ENCODE measurements at places on chromosomes 11 and 22. TPM values are rescaled to one million over a fixed set of nuclear protein-coding genes. Genes with fewer than 3 reads are reported as not detected.

- no peak for DNase-seq
Measured at GRCh38 chr22:17916226-17916889, 108.0 kb downstream of the MICAL3 start.

DNA sequence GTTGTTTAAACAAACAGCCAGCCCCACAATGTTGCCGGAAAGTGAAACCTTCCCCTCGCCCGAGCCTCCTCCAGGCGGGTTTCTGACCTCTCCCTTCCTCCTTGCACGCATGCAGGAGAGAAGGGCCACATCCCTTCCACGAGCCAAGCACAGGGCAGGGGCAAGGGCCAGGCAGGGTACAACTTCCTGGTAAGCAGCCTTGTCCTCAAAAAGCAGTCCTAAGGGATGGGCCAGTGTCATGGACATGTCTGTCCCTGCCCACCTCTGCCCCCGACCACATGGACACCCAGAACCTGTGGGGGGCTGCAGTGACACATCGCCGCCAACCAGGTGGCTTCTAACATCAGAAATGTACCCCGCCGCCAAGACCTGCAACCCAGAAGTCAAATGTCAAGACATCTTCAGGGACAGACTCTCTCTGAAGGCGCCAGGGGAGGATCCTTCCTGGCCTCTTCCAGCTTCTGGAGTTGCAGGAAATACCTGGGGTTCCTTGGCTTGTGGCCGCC is 145.3 kb downstream of the CRYBB2 start:
- DNase-seq: no peak

GRCh38 chr11:119886667-119887230 is 157.7 kb upstream of the NECTIN1 start:
- no peak for DNase-seq

DNA sequence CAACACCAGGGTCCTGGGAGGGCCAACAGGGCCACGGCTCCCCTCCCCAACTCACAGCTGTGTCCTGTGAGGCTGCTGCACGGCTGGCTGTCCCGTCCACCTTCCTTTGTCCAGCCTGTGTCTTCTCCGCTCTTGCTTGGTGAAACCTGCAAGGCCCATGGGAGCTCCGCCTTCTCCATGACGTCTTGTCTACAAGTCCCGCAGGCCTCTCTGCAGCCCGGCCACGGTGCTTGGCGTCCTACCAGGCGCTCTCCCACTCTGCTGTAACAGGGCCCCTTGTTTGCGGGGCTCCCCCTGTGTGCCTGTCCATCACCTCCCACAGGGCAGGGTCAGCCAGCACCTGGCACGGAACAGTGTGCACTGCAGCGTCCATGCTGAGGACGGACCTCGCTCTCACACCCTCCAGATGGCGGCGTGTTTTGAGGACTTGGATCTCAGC is 866.8 kb downstream of the TBC1D22A start:
- DNase-seq: no peak

GRCh38 chr11:94740083-94741021 is 27.8 kb upstream of the AMOTL1 start:
- DNase-seq: no peak

CSNK1E gene
- 247 TPM for total RNA-seq

- DNase-seq: no peak
Measured at GRCh38 chr11:83725269-83725560, 439.0 kb upstream of the CCDC90B start.

- no peak for DNase-seq
Measured at GRCh38 chr22:44348971-44349560, 36.3 kb upstream of the SHISAL1 start.

- DNase-seq: no peak
Measured at GRCh38 chr11:28481616-28482480, 373.7 kb downstream of the METTL15 start.

DNA sequence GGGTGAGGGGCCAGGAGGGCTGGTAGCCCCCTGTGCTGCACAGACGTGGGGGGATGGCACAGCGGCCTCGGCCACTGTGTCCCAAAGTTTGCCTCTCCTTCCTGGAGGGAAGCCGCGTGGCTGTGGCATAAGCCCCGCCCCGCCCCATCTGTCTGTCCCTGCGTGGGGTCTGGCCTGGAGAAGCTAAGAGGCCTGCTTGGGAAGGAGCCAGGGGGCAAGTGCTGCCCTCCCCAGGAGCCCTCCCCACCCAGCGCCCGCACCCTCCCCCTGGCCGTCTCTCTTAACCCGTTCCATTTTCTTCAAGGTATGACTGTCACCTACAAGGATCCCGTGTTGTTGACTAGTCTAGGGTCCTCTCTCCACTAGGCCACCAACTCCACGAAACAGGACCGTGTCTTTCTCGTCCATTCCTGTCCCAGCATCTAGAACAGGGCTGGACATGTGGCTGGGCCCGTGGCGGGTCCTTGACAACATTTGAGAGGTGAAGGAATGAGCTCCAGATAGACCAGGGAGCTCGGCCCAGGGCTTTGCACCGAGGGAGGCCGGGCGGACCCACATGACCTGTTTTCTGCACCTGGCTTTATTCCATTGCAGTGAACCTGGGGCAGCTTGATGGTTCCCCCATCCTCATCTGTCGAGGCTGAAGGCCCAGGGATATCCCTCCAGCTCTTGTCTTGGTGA is 428.0 kb downstream of the TBC1D22A start:
- DNase-seq: no peak

- no peak for DNase-seq
Measured at GRCh38 chr22:40199223-40199622, 21.5 kb downstream of the TNRC6B start.

- no peak for DNase-seq
Measured at GRCh38 chr22:24244144-24244787, 616 bp downstream of the GGT5 start.
